Stimulated activated CD4-positive, alpha-beta T cell treated with anti-CD3 and anti-CD28 coated beads, Interleukin-15, amount 100 ng/mL, for 1 hour (primary cell): ENCODE measurements at places on chromosomes 1 and 21.
A peak's percentile ranks its signal among the peaks of the same experiment; 100 is the strongest.

DNA sequence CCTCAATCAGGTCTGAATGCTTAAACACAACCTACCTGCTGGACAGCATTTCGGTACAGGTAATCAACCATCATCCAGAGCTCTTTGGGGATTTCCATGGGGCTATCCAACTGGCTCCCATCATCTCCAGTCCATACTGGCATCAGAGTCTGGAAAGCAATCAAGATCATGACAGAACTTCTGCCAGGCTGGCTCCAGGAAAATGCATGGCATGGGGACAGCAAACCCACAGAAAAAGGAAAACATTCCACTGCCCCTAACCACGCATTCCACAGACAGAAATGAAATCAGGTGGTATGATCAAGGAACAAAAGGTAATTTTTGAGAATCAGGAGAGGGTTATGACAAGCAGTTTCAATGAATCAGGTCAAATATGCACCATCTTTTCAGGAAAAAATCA is 9.1 kb upstream of the MTF1 start:
- no peak for DNase-seq

DNA sequence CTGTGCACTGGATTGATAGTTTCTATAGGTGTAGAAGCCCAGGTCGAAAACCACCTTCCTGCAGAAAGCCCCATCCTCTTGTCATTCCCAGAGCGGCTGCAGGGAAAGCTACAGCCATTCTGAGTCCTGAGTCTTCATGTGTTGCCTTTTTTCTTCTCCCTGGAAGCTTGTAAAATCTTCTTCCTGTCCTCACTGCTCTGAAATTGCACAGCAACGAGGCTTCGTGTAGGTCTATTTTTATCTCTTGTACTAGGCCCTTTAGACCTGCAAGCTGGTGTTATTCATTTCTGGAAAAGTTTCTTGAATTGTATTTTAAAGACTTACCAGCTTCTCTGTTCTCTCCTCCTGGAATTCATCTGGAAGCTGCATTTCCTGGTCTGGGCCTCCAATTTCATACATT is 44.2 kb upstream of the ETS2 start:
- no peak for DNase-seq

GRCh38 chr1:32413507-32414185 is 19.4 kb upstream of the BSDC1 start:
- DNase-seq = peak; percentile 49

DNA sequence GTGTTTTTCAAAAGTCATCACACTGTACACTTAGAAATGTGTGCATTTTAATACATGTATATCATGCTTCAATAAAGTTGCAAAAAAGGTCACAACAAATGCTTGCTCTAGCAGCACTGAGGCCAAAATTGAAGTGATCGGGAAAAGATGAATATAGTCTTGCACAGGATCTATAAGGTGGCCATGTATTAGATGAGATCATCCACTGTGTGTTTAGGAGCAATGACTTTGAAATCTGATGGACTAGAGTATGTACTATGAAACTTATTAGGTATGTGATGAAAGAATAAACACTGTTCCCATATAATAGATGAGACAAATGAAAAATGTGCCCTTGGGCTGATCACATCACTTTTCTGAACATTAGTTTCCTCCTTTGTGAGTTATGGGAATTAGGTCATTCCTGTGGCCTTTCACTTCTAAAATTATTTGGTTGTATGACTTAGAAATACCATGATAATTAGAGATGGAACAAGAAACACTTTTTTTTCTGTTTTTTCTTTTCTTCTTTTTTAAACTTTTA is 984.6 kb downstream of the ADGRL2 start:
- DNase-seq = no peak

- no peak for DNase-seq
Measured at GRCh38 chr1:8751984-8752383, 65.5 kb downstream of the RERE start.

DNA sequence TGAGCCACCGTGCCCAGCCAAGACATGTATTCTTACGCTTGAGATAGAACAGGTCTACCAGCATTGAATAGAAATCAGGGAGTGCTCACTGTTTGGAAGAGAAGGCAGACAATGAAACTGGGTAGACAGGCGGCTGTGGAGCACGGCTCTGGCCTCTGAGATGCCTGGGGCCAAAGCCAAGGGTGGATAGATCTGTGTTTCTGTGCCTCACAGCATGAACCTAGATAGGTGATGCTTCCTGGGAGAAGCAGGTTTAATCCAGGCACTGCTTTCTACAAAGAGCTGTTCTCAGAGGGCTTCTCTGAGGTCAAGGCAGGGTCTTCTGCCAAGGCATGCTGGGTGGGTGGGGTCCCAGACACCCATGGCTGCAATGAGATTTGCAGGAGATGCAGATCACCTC is 24.6 kb upstream of the PRSS38 start:
- DNase-seq = no peak

GRCh38 chr1:59026472-59026948 is 242.7 kb upstream of the JUN start:
- DNase-seq = no peak

- no peak for DNase-seq
Measured at GRCh38 chr1:117814856-117815797, 114.3 kb downstream of the GDAP2 start.

GRCh38 chr1:23795676-23796465 is 4.7 kb downstream of the GALE start:
- no peak for DNase-seq

GRCh38 chr1:33018112-33018511 is 18.6 kb downstream of the AK2 start:
- no peak for DNase-seq

- no peak for DNase-seq
Measured at GRCh38 chr1:110645211-110645610, 29.5 kb downstream of the KCNA3 start.

DNA sequence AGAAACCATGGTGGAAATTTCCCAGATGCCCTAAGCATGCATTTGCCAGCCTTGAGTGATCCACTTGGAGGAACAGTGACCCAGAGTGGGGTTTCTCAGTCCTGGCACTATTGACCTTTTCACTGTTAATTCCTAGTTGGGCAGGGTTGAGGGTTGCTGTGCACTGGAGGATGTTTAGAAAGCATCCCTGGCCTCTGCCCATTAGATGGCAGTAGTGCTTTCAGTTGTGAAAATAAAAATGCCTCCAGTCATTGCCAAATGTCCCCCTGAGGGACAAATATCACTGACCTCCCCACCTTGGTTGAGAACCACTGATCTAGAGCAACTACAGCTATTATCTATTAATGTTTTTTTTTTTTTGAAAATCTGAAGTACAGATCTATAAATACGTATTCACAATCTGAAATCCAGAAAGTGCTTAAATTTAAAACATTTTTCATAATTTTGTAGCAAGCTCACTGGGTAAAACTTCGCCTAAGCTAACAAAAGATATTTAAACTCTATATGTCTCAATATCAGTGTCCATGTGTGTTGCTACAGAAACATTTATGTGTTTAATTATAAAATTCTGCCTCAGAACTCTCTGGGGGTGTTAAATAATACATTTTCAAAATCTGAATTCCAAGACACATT is 27.3 kb downstream of the F3 start:
- no peak for DNase-seq

DNA sequence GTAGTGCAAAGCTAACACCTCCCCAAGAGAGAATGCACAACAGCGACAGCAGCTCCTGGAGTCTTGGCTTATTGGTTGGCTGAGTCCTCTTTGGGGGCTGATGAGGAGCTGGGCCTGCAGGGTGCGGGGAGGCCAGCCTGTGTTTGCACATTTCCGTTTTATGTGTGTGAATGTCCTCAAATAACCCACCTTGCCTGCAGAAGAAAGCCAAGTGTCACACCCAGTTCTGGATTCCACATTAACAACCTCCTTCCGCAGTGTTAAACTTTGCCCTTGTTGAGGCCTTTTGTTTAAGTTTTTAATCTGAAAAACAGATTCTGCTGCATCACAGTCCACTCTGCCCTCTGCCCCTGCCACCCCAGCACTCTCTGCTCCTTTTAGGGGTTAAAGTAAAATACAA is 274.5 kb downstream of the TM2D1 start:
- no peak for DNase-seq

GRCh38 chr1:62588000-62588399 is 9.3 kb upstream of the ANGPTL3 start:
- no peak for DNase-seq

DNA sequence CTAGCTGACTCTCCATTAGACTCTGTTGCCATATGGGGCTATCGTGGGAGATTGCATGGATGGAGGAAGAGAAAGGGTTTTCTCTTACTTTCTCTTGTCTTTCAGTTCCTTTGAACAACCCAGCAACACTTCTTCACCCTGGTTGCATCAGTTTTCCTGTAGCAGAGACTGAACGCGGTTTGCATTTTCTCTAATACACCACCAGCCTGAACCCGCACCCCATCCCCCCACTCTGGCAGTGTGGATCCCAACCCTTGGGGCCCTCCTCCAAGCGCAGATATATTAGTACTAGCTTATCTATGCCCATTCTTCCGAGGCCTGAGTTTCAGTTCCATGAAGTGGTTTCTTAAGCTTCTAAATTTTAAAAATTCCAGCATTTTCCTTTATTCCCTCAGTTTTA is 12.6 kb downstream of the DR1 start:
- DNase-seq = no peak

DNA sequence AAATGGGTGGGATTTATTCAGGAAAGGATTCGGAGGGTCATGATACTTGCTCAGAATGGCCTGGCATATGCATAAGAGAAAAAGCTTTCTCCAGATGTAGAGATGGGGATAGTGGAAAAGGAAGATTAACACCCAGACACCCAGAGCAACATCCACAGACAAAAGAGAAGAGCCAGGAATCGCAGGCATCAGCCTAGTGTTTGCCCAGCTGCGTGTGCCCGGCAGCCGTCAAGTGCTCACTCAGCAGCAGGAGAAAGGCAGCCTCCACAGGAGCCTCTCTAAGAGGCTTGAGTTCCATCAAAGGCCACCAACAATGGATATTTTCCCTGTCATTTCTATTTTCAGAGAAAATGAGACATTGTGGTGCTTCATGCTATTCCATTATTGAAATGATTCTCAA is 54.7 kb downstream of the NTPCR start:
- no peak for DNase-seq

GRCh38 chr1:212190169-212190568 is 95.0 kb upstream of the PPP2R5A start:
- no peak for DNase-seq

- DNase-seq = no peak
Measured at GRCh38 chr1:207863893-207864535, 46.9 kb downstream of the CD34 start.

- DNase-seq = no peak
Measured at GRCh38 chr1:55735106-55735505, 519.9 kb upstream of the USP24 start.

DNA sequence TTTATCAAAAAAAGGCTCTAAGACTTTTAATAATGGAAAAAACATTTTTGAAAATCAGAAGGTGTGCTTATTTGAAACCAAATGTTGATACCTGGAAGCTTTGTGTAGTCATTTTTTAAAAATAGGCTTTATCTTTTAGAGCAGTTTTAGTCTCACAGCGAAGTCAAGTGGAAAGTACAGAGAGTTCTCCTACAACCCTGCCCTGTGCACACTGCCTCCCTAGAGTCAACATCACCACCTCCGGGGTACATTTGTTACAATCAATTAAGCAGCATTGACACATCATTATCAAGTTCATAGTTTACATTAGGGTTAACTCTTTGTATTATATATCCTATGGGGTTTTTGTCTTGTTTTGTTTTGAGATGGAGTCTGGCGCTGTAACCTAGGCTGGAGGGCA is 10.7 kb upstream of the ERO1B start:
- DNase-seq = no peak

- no peak for DNase-seq
Measured at GRCh38 chr1:77238462-77238861, 19.2 kb upstream of the PIGK start.

DNA sequence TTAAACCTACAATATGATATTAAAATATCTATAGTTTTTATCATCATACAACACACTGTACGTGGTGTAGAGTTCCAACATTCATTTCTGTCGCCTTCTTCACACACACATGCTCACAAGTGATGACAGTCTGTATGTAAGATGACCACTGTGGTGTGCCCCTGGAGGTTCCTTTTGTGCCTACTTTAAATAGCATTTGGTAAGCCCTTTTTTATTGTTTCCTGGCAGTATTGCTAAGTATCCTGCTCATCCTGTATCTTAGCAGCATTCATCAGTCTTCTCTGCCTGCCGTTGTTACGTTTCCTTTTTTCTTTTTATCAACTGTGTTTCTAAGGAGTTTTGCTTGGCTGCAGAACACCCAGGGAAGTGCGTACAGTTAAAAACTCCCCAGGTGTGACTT is 231.4 kb downstream of the CHRM3 start:
- no peak for DNase-seq

- no peak for DNase-seq
Measured at GRCh38 chr1:216562383-216562782, 139.1 kb upstream of the USH2A start.

DNA sequence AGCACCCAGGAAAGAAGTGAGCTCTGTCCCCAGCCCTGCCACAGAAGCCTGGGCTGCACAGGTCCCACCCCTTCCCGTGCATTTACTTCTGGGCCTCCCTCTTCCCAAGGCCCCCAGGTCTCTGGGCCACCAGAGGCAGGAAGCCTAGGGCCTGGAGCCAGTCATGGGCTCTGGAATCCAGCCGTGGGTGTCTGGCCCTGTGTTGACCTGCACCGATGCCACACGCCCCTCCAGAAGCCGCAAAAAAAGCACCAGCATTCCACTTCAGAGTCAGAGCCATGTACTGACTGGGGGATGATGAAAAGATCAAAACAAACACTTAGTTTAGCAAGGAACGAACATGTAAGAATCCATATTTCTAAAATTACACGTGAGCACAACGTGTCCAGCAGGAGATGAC is 141.7 kb downstream of the NPHP4 start:
- no peak for DNase-seq

DNA sequence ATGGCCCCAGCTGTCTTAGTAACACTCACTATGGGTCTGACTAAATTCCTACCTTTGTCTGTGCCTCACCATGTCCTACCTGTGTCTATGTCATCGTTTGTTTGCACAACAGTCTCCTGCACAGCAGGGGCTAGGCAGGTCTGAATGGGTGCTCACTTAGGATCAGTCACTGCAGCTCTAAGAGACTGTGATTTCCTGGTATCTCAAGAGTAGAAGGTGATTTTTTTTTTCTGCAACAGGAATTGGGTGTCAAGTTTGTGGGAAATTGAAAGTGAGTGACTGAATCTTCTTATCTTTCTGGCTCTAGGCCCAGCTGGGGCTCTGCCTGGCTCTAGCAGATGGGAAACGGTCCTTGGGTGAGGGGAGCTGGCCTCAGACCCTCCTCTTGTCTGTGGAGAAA is 46.4 kb upstream of the TRABD2B start:
- DNase-seq = no peak

DNA sequence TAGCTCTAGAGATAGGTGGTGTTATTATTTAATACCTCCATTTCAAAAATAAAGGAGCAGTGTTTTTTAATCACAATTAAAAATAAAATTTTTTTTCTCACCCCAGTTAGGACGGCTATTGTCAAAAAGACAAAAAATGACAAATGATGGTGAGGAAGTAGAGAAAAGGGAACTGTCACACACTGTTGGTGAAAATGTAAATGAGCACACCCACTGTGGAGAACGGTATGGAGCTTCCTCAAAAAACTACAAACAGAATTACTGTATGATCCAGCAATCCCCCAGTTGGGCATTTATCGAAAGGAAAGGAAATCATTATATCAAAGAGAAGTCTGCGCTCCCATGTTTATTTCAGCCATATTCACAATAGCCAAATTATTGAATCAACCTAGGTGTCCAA is 148.7 kb upstream of the NR5A2 start:
- DNase-seq = no peak
